ENCODE measurements at places on chromosomes 2 and 18.
A peak's percentile ranks its signal among the peaks of the same experiment; 100 is the strongest.

DNA sequence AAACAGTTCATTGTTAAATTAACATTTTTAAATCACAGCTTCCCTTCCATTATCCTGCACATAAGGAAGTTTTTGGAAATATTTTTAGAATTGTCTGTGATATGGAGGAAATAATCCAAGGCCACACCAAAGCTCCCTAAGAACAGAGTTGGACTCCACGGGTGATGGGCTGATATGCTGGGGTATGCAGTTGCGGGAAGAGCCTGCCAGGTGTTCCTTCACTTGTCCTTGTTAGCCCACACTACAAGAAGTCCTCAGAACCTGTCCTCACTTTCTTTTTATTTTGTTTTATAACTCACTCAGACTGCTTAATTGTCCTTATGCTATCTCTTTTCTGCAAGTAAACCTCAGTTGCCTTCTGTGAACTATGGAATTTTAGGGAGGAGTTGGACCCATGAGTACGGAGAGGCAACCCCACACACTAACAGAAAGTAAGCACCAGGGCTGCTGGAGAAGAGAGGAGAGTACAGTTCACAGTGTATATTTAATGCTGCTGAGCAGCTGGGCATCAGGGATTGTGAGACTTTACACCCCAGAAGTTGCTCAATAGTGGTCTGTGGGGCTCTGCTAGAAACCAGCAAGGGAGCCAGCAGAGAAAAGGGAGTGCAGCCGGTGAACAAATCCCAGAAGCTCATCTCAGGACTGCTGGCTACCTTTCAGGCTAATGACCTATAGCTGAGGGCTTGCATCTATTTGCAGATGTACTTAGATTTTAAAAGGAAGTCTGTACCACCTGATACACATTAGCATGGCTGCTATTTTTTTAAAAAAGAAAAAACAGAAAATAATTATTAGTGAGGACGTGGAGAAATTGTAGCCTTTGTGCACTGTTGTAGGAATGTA is 280.1 kb upstream of the STON1 start:
- DNase-seq = peak; percentile 70

DNA sequence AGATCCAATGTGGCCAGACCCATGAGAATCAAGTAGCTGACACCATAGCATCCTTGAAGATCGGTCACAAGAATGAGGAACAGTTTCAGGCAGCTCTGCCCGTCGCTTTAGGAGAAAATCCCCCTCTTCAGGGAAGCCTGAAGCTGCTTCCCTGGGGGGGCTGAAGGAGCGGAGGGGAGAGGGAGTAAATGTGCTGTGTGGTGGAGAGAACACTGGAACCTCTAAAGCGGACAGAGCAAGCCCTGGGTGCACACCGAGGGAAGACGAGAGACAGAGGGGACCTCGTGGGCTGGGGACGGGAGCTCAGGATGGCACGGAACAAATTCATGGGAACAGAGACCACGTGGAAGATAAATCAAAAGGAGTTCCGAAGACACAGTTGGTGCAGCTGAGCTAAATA is 154.3 kb downstream of the NDUFA10 start:
- no peak for DNase-seq

- peak; percentile 63 for DNase-seq
Measured at GRCh38 chr2:233448220-233448559, 93.9 kb downstream of the DGKD start.

GRCh38 chr18:74141667-74142066 is 6.0 kb downstream of the FBXO15 start:
- DNase-seq = no peak

DNA sequence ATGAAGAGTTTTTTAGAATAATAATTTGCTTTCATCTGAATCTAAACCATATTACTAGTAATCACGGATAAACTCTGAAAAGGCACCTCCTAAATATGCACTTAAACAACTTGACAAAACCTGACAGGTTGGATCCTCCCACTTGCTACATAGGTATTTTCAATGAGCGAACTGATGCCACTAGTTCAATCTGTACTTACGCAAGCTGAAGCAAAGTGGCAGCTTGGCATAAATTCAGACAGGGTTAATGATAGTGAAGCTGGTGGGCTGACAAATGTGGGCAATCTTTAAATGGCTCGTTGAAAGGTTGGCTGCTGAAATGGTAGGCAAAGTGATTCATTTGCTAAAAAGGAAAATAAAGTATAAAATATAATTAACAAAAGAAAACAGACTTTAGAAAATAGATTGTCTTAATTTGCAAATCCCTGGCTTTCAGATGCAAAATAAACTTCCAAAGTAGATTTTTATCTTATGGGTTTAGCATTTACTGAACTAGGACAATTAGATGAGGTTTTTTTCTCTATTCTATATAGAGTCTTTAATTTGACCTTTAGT is 1713.5 kb upstream of the SLC39A10 start:
- no peak for DNase-seq

GRCh38 chr2:235810846-235811245 is 317.0 kb downstream of the AGAP1 start:
- DNase-seq = no peak

- DNase-seq = peak; percentile 32
Measured at GRCh38 chr2:168583064-168583709, 127.1 kb downstream of the CERS6 start.

GRCh38 chr18:34562252-34562870 is 147.7 kb upstream of the DTNA start:
- no peak for DNase-seq

DNA sequence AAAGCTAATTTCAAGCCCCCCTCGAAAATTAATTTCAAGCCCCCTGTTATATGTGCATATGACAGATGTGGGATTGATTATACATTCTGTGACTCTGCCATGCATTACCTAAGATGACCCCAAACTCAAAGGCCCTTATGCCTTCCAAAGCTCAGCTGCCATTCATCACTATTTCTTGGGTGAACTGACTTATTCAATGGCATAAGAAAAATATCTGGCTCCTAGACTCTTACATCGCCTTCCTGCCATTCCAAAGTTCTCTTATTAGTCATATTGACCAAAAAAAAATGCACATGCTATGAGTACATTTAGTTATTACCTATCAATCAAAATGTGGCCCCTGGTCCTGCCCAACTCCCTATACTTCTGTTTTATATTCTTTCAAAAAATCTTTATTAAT is 291.8 kb upstream of the CHAC2 start:
- DNase-seq = no peak

- DNase-seq = no peak
Measured at GRCh38 chr2:231640241-231640640, 47.6 kb downstream of the TEX44 start.

DNA sequence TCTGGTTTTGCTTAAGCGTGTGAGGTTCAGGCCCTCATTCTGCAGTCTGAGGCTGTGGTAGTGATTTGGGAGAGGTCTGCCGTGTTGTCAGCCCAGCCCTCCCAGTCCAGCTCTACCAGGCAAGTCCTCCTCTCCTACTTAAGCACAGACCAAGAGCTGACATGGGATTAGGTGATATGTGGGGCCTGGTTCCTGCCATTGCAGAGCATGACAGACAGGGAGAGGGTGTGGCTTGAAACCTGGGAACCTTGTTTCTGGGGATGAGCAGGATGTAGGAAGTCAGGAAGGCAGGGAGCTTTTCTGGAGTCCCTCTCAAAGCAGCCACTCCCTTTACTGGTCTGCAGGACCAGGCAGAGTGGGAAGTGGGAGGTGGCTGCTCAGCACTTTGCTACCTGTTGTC is 38.6 kb downstream of the PTPRM start:
- no peak for DNase-seq

DNA sequence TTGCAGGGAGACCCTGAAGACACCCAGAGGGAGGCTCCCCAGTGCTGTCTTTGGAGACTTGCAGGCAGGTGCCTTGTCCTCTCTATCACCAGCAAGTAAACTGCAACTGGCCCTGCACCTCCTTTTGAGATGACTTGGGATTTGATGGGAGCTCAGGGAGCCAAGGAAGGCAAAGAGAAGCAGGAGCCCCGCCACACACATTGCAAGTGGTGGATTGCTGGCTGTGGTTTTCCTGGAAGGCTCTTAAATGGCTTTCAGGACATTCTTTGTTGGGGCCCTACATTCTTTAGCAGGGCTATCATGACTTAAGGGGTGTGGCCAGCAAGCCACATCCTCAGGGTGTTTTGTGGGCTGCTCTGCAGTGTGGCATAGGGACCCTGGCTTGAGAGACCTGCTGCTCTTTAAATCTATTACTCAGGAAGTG is 39.9 kb upstream of the CDC42EP3 start:
- peak; percentile 90 for DNase-seq

- DNase-seq = no peak
Measured at GRCh38 chr18:78677483-78678317, 301.9 kb upstream of the SALL3 start.

GRCh38 chr2:51263951-51264350 is 232.0 kb upstream of the NRXN1 start:
- DNase-seq = no peak

DNA sequence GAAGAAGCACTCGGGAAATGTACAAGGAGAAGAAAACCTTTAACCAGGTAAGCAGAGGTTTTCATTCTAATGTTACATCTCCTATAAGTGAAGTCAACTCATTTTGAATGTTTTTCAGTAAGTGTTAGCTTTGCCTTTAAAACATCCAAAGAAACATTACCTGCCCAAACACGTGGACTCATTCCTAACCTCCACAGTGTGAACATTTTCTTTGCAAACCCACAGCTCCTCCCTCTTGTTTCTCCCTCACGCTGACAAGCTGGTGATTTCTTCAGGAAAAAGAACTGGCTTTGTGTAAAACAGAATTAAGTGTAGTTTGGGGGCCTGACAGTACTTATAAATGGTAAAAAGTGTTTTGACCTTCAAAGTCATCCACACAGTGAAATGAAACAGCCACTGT is 72.5 kb downstream of the MTCL1 start:
- DNase-seq = no peak

- peak; percentile 26 for DNase-seq
Measured at GRCh38 chr18:37294951-37295350, 270.6 kb downstream of the CELF4 start.

- no peak for DNase-seq
Measured at GRCh38 chr18:29849144-29849543, 1193.4 kb downstream of the DSC3 start.

- peak; percentile 80 for DNase-seq
Measured at GRCh38 chr2:181393472-181393871, 63.7 kb upstream of the ITGA4 start.

Data from hematopoietic multipotent progenitor cell treated with erythropoietin and hydrocortisone succinate and interleukin-3 and kit ligand, for 4 days (in vitro differentiated cells).